ENCODE measurements at places on chromosomes 5 and 9.

GRCh38 chr5:569358-569867 is 42.7 kb upstream of the CEP72 start:
- no peak for DNase-seq

GRCh38 chr9:14433351-14434157 is 119.6 kb upstream of the NFIB start:
- no peak for DNase-seq

DNA sequence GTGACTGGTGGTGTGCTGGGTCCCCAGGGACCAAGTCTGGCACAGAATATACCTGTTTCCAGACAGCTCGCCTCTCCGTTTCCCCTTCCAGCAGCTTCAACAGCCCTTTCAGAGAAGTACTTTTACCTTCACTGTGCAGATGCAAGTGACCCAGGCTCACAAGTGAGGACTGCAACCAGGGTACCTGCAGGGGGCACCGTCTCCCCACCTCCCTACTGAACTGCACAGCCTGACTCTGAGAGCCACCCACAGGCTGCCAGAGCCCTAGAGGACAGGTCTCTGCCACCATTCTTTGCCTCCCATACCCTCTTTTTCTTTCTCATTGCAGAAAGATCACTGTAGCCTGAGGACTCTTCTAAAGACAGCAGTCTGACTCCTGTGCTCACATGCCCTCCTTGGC is 15.4 kb downstream of the IL9 start:
- DNase-seq: no peak

DNA sequence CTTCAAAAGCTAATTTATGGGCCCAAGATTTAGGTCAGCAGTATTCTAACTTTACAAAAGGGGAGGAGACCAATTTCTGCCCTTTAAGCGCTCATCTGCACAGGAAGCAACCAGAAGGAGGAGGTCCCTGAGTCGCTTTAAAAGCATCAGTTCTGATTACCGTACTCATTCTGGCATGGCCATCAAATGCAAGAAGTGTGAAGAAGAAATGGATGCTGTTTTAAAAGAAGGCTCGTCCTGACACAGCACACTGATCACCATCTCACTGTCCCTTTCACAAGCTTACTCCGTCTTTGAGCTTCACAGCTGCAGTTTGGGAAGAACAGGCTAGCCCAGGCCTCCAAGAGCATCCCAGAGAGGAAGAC is 17.5 kb downstream of the ZNF608 start:
- no peak for DNase-seq

GRCh38 chr9:121649476-121650216 is 1.8 kb upstream of the DAB2IP start:
- DNase-seq: no peak

DNA sequence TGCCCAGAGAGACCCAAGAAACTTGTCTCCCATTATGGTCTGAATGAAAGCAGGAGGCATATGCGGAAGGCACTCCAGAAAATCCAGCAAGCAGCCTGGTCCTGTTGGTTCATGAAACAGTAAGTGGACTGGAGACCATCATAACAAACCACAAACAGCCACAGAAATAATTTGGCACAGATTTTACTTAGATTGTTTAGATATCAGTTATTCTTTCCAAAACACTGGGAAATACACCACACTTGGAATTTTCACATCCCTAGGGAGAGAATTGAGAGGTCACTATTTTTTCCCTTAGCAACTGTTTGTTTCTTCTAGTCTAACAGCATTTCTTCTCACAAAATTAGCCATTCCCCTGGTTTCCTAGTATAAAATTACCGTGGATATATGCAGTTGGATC is 300.8 kb downstream of the OSTF1 start:
- no peak for DNase-seq

DNA sequence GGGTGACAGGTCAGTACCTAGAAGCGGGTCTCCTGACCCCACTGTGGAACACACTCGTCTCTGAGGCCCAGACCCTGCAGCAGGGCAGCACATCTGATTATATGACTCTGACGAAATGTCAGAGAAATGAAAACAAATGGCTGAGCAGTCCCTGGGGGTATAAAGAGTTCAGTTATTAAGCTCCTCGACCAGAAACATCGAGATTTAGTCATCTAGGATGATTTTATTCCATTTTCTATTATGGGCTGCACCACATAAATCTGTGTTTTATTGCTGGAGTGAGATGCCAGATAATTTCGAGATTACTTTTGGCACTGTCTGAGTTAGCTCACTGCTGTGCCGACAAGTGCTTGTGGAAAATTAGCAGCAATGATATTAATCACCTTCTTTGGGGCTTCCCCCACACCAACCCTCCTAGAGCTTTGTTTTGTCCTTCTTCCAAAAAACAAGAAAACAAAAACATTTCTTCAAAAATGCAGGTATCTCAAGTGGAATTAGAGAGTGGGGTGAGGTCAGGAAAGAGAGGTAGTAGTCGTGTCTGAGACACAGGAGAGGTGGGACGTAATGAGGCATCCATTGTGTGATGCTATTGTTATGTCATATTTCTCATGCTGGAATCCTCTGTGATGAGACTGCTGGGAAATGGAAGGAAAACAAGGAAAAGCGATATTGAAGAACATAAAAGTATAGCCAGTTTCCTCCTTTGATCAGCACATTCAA is 495.5 kb downstream of the DMAC1 start:
- DNase-seq: no peak

DNA sequence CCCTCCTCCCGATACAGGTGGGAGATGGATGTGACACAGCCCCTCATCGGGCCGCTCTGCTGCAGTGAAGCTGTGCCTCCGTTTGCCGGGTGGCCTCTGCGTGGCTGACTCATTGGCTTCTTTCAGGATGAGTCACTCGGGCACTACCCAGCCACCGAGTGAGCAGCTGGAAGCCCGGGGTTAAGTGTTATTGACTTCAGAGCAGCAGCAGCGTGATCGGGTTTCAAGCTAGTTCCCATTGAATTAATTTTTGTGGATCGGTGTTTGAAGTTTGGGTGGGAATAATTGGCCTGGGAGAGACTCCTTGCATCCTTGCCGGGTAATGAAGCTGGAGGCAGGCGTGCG is 266.4 kb upstream of the IRX4 start:
- DNase-seq: peak; percentile 41

GRCh38 chr5:7261049-7261448 is 134.9 kb upstream of the ADCY2 start:
- no peak for DNase-seq

GRCh38 chr5:132372127-132372526 is 2.6 kb downstream of the SLC22A5 start:
- DNase-seq: no peak

DNA sequence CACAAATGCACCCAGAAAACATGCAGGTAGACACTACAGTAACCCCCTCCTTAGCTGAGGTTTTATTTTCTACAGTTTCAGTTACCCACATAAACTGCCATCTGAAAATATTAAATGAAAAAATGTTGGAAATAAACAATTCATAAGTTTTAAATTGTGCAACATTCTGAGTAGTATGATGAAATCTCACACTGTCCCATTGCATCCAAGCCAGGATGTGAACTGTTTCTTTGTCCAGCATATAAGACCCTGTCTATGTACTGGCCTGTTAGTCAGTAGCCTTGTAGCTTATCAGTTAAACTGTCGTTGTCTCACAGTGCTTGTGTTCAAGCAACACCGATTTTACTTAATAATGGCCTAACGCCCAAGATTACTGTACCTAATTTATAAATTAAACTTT is 630.5 kb downstream of the ANXA1 start:
- no peak for DNase-seq

GRCh38 chr5:109645707-109646192 is 44.0 kb upstream of the MAN2A1 start:
- no peak for DNase-seq

DNA sequence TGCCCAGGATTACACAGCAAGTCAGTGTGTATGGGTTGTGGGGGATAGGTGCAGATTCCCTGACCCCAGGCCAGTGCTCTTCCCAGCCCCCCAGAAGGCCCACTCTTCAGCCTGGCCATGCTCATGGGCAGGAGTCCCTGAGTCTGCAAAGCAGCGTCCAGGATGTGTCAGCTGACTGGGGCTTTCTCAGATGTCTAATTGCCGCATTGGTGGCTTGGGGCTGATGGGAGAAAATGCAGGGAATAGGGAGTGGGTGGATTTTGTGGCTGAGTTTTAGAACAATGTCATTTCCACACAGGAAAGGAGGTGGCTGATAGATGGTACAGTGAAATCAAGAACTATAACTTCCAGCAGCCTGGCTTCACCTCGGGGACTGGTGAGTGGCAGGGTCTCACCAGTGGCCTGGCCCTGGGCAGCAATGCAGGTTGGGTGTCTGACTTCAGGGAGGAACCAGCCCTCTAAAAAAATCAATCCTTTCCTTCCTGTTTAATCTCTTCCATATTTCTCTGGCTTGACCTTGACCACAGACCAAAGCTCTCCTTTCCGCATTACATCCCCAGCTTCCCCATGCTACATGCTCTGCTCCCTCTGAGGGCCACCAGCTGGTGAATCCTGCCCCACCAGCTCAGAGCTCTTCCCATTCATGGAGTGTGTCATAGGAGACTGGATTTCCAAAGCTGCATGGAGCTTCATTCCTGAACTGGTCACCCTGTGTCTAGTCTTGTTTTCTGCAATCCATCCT is 14.2 kb downstream of the GLIPR2 start:
- DNase-seq: no peak

- DNase-seq: no peak
Observed at GRCh38 chr5:99058466-99058865, 129.7 kb upstream of the CHD1 start.

DNA sequence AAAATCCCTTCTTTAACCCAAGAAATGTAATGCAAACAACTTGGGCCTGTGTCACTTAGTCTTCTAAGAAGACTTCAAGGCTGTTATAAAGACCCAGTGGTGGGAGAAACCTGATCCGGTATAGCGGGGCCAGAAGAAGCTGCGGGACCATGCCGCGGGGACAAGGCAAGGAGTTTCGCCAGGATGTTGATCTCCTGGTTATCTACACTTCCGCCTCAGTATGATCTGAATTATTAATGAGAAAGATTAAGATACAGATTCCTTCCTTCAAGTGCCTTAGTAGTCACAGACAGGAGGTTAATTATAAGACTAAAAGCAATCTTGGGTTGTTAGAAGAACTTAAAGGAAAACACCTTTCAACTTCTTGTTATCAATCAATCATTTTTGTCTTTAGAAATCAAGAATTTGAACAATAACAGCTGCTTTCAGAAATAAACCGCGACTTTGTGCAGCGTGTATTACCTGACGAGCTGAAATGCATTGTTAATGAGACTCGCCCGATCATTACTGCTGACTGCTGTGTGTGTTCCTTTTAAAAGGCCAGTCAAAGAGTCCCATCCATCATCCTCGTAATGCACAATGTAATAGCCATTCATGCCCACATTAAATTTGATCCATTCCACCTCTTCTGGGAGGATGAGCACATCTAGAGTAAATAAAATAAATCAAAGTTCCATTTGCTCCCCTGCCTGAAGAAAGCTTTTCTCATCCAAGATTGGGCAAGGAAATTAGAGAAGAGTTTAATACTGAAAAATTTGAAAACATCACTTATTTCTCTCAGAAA is 22.2 kb downstream of the ERAP1 start:
- DNase-seq: no peak

- DNase-seq: no peak
Observed at GRCh38 chr9:79489261-79490000, 82.3 kb upstream of the TLE4 start.

GRCh38 chr5:73540192-73540591 is 25.2 kb downstream of the ANKRA2 start:
- no peak for DNase-seq

GRCh38 chr9:25442526-25442925 is 235.7 kb downstream of the TUSC1 start:
- DNase-seq: no peak

DNA sequence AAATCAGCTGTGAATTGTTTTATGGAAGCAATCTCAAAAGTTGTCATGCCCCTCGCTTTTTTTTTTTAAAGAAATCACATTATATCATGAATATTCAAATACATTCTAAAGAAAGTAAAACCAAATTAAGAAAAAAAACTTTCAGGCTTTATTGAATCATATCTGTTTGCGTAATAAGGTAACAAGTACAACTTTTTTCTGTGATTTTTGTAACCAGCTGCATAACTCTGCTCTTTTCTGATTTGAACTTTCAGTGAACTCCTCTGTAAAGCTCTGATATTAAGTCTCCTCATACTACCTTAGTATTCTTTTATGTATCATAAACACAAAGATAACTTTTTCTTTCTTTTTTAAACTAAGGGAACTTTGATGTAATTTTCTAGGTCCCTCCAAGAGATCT is 65.3 kb downstream of the CWC27 start:
- DNase-seq: no peak

- no peak for DNase-seq
Observed at GRCh38 chr5:141411575-141411974, 1.2 kb upstream of the PCDHGA10 start.

- no peak for DNase-seq
Observed at GRCh38 chr5:77719666-77720363, 56.3 kb downstream of the TBCA start.

- no peak for DNase-seq
Observed at GRCh38 chr9:133055788-133056420, 5.9 kb upstream of the CEL start.

- no peak for DNase-seq
Observed at GRCh38 chr9:35714123-35714522, 17.9 kb downstream of the TLN1 start.

DNA sequence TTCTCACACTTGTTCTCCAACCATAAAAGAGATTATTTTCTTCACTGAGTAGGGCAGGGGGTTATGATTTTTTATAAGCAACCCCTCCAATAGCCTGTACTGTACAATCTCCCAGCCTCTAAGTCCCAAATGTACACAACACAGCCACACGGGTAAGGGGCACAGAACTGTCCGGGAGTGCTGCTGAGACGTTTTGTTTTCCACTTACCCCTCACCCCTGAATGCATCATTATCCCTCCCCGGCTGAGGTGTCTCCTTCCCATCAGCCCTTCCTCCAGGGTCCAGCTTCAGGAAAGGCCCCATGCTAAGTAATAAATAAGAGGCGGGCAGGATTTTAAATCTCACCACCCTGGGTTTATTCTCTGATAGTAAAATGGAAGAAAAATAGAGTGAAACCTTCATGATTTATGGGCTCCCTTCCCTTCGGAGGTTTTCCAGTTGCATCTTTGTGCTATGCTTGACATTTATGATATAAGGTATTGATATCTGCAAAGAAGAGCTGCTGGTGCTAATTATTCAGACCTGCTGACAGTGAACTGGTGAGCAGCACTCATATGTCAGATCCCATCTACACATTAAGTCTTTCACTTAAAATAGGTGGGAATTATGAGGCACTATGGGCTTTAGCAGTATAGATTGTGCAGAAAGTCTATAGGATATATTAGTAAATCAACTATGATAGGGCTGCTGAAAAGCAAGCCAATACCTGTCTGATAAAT is 67.2 kb upstream of the MEGF10 start:
- DNase-seq: no peak
